Stimulated activated CD4-positive, alpha-beta T cell treated with anti-CD3 and anti-CD28 coated beads, Interleukin-2, amount 100 ng/mL, for 24 hours (primary cell): ENCODE measurements at places on chromosomes 3 and 15.

GRCh38 chr3:14262212-14262611 lies 83.6 kb downstream of the LSM3 start:
- DNase-seq, result no peak

- DNase-seq, result no peak
Observed at GRCh38 chr3:64251019-64251418, 25.8 kb upstream of the PRICKLE2 start.

DNA sequence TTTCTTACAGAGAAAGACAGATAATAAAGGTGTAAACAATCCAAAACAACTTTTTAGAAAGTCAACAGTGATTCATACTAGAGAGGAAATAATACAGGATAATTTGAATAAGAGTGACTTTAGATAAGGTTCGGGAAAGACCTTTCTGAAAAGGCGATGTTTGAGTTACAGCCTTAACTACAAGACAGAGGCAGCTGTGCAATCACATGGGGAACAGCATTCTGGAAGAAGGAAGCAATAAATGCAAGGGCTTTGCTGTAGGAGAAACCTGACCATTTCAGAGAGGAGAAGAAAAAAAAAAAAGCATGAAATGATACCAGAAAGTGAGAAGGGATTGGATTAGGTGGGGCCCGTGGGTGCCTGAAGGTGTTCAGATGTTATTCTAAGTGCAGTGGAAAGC lies 200.6 kb upstream of the ATP11B start:
- no peak for DNase-seq

GRCh38 chr3:66376568-66376967 lies 124.3 kb downstream of the LRIG1 start:
- DNase-seq, result no peak

DNA sequence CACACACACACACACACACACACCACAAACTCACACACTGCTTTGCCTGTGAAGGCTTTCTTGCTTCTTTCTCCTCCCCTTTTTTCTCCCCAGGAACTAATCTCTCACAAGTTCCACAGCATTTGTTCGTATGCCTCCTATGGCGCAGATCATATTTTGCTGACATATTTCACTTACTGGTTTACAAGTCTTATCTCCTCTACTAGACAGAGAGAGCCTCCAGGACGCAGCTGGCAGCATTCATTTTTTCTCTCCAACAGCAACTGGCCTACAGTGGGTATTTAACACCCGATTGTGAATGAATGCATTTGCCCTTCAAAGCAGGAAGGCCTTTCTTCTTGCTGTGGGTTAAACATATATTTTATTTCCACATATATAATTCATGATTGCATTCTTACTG lies 47.0 kb upstream of the DLG1 start:
- no peak for DNase-seq

DNA sequence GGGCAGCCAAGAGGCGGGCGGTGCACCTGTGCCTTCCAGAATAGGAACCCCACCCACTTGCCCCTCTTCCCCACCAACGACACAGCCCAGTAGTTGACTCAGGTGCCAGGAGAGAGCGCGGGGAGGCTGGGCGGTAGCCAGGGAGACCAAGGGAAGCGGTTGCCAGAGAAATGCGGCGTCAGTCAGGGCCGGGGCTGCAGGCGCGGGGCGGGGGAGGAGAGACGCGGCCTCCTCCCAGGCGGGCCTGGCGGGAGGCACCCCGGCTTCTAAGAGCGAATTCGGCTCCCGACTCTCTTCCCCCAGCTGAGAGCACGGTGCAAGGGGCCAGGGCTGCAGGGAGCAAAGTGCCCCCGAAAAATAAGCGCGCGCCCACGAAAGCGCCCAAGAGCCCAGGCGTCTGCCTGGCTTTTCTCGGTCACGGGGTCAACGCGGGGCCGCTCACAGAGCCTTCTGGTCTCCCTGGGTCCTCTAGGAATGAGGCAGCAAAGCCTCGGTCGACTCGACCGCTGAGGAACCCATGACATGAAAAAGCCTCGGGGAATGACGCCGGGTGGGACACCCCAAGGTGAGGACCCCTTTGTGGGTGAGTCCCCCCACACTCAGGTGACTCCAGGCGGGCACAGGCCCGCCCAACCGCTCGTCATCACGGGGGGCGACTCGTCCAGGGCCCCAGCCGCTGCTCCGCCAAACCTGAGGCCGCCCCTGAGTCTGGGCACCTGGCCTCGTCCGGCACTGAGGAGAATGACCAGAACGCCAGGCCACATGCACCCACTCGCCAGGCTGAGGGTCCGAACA lies 716 bp downstream of the CPEB1 start:
- no peak for DNase-seq

DNA sequence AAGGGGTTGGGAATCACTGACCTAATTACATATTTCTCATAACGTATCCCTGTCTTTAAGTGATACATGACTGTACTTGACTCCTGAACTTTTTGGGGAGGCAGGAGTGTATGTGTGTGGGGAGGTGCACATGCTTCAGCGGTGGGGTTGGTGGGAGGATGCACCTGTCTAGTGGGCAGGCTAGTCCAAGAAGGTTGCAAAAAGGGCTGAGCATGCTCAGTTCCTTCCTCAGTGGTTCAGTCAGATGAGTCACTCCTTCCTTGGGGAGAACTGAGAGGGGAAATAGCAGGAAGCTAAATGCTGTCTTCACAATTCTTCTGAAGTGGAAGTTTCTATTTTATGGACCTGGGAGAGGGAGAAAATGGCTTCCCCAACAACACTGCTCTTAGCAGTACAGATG lies 24.6 kb upstream of the AP4E1 start:
- DNase-seq, result no peak
